Stimulated activated CD8-positive, alpha-beta memory T cell treated with anti-CD3 and anti-CD28 coated beads, Interleukin-15, amount 100 ng/mL, for 4 hours (primary cell): ENCODE measurements at places on chromosomes 5 and 9.

GRCh38 chr9:132166599-132166998 is 4.7 kb downstream of the NTNG2 start:
- no peak for DNase-seq

- no peak for DNase-seq
Measured at GRCh38 chr5:124986667-124987066, 240.2 kb upstream of the ZNF608 start.

DNA sequence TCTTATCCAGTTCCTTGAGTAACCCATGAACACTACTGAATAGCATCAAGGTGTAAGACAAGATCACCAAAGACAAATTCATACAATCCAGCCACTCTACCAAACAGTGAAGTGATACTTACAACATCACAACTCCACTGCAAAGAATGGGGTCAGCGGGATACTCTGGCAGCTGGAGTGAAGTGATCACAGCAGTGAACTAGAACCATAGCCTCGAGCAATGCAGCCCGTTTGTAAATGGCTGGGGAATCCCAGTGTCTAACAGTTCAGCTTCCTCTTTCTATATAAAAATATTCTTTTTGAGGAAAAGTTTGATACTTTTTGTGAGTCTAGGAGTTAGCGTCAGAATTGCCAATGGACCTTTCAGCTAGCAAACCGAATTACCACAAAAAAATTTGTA is 515.2 kb downstream of the ZNF608 start:
- no peak for DNase-seq

GRCh38 chr5:39423331-39423751 is 1.4 kb downstream of the DAB2 start:
- no peak for DNase-seq

DNA sequence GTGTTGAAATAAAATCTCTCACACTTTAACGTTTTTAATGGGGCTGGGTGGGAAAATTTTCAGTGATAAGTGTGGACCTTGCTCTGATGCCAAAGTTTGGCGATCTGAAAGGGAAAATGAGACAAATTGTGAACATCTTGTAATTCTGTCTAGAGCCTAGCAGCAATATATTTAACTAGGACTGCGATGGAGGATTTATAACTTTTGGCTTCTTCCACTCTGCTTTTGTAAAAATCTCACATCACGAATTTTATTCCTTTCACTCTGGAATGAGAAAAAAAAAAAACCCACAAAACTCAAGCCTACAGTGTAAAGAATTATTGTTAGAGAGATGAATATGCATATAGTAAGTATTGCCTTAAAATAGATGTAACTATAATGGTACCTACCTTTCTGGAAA is 19.9 kb downstream of the CCNH start:
- no peak for DNase-seq

- DNase-seq: no peak
Measured at GRCh38 chr9:591292-591691, 250.2 kb upstream of the DMRT1 start.

DNA sequence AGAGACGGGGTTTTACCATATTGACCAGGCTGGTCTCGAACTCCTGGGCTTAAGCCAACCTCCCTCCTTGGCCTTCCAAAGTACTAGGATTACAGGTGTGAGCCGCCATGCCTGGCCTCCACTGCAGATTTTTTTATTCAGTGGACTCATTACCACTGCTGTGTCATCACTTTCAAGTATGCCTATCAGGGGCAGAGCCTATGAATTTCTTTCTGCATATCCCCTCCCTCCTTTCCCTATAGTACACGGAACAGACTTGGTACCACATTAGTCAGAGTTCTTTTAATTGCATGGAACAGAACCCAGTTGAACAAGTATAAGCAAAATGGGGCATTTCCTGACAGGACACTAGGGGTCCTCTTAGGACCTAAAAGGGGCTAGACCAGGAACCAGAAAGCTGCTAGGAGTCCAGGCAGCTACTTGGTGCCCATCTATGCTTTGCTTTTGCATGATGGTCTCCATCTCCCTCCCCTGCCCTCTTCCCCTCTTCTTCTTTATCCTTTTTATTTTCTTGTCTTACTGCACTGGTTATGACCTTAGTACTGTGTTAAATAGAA is 5.8 kb downstream of the BSPRY start:
- DNase-seq: no peak

DNA sequence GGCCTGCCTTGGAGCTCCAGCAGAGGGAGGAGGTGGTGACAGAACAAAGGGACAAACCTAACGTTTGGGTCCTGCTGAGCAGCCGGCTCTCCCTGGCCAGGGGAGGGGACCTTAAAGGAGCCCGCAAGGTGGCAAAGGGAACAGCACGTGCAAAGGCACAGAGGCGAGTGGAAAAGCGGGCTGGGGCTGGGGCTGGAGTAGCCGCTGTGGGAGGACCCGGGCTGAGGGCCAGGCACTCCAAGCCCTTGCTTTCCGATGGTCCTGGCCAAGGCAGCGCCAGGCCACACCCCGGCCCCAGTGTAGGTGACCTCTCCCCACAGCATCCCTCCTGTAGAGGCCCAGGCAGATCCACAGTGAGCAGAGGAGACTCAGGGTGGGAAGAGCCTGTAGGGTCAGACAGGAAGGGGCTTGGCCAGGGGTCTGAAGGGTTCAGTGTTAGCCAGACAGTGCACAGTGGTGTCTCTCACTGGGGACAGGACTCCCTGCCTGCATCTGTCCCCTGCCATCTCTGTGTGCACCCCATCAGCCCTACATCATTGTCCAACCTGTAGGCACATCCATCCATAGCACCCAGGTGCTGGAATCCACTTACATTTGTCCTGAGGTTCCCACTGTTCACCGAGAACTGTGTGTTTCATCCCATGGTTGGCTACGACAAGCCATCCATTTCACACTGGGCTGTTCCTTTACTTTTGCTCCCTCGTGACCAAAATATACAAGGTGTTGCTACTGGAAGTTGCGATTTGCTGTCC is 77.0 kb downstream of the NEK6 start:
- DNase-seq: no peak

DNA sequence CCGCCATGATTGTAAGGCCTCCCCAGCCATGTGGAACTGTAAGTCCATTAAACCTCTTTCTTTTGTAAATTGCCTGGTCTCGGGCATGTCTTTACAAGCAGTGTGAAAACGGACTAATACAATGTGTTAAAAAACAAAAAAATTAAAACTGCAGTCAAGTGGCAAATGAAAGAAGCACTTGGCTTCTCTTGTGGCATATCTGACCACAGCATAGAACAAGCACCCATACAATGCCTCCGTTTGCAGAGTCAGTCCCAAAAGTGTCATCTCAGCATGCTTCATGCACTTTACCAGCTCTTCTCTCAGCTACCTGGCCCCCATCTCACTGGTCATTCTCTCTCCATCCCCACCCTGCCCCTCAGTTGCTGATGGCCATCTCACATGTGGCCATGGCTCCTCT is 51.1 kb upstream of the DAPK1 start:
- DNase-seq: no peak

DNA sequence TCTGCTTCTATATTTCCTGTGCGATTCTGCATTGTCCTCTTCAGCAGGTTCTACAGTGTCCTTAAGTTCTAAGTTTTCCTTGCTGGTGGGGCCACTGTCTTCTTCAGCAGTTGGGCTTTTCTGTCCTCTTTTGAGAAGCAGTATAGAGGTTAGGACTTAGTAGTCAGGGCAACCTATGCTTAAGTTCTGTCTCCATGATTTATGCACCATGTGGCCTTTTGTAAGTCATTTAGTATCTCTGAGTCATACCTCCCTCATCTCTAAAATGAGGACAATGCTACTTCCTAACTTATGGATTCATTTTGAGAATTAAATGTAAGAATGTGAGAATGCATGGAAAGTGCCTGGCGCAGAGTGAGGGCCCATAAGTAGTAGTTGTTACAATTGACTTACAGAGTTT is 46.8 kb downstream of the GRIN3A start:
- no peak for DNase-seq

- DNase-seq: no peak
Measured at GRCh38 chr5:38590838-38591522, 34.5 kb upstream of the LIFR start.

DNA sequence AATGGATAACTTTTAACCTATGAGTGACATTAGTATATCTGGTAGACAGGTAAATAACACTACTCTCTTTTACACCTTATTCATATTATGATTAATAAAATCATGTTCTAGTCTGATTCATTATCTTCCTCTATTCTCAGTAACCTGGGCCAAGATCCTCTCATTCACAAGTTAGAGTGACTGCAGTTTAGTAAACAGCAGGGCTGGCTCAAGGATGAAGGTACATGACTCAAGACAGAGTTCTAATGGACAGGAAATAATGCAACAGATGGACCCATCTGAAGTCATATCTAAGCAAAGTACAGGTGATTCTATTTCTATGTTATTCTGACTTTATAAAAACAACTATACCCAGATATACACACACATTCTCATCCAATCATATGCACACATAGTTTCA is 582.5 kb upstream of the CDH18 start:
- DNase-seq: no peak

DNA sequence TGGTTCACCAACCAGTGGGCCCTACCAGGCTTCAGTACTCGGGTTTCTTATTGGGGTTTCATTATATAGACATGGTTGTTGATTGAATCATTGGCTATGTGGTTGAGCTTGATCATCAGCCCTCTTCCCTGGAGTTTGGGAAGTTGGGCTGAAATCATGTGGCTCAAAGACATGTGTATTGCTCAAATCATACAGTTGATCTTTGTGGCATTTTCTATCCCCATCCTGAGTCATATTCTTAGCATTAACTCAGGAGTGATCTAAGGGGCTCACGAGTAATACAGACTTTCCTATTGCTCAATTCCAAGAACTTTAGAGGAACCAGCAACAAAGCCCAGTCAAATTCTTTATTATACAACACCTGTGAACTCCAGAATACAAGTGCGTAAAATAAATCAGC is 66.2 kb downstream of the SMC5 start:
- DNase-seq: no peak

DNA sequence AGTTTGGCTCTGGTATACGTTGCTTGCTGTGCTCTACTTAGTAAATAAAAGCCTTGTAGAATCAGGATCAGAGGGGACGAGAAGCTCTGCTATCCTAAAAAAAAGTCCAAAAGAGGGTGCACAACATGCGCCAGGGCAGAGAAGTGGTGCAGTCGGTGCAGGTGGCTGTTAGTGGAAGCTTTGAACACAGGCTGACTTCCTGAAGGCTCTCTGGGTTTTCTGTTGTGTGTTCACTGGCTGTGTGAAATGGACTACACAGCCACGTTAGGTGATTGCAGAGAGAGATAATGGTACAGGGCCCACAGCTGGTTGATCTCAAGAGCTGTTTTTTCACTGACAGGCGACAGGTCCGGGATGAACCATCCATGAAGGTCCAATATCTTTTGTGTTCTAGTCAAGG is 167.4 kb downstream of the TMEM167A start:
- no peak for DNase-seq

DNA sequence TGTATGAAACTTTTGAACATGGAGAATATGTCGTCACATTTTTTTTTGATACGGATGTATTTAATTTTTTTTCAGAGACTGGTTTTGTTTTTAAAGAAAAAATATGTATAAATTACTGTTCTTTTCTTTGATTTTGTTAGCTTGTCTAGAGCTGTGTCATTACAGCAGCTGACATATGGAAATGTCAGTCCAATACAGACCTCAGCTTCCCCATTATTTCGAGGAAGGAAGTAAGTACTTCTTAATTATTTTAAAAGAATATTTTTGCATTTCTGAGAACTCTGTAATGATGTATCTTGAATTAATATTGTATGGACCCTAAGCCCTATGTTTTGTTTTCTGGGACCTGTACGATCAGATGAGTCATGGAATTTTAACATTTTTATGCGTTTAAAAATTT is 7.6 kb downstream of the TENT2 start:
- no peak for DNase-seq

DNA sequence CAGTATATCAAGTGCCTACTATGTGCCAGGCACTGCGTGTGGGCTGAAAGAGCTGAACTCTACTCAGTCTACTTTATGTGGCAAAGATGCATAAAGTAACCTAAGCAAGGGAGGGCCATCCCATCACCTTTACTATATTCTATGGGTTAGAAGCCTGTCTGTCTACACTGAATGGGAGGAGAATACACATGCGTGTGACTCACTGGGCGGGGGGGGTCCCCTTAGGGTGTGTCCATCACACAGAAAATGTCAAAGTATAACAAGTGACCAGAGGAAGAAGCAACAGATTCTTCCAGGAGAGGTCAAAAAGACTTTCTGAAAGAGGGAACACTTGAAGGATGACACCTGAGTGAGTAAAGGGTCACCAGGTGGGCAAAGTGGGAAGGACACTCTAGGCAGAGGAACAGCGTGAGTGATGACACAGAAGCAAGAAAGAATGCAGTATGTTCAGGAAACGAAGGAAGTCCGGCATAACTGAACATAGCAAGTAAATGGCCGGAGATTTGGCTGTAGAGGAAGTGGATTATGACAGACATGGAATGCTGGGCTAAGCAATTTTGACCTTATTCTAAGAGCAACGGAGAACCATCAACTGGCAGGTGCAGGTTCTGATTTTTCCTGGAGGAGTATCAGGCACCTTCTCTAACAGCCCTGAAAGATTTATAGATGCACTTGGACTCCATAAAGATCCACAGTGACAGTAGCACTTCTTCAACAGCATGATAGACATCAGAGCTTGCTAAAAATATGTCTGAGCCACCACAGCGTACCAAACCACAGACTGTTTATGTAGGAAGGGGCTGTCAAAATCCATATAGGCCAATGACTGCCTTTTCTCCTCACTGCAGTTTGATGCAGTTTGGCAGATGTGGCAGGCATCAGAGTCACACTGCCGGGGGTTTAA is 8.0 kb upstream of the WHRN start:
- no peak for DNase-seq

- no peak for DNase-seq
Measured at GRCh38 chr9:19879062-19879461, 90.2 kb upstream of the SLC24A2 start.

- no peak for DNase-seq
Measured at GRCh38 chr5:158529454-158529853, 570.3 kb downstream of the EBF1 start.

DNA sequence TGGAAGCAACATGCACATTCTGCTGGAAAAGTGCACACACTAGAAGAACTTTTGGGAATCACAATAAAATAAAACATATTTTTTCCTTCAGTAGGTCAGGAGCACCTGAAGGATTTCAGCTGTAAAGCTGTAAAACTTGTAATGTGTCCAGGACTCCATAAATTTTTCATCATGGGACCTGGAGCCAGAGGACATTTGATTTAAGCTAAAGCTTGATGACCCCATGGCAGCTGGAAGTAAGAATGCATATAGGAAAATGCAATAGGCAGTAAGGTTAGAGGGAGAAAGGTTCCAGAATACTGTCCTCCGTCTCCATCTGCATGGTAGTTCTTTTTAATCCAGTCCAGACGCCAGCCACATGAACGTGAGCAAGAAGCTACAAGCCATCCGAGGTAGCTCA is 166.0 kb downstream of the ADAMTSL1 start:
- DNase-seq: no peak

DNA sequence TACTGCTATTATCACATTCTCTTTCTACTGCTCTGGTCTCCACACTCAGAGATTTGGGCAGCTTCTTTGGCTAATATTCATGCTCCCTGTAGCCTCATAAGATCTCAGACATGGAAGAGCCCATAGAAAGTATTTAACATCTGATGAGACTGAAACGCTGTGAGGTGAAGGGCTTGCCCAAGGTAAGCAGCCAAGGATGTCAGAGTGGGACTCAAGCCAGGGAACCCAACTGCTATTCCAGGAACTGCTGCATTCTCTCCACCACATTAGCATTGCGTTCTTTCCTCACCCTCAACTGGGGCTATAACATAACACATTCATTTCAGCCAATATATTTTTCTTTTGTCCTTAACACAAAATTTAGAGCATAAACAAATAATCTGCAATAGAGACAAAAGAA is 3.8 kb downstream of the ADRB2 start:
- DNase-seq: no peak

- no peak for DNase-seq
Measured at GRCh38 chr5:1067141-1068121, 44.4 kb downstream of the SLC12A7 start.
